IMR-90 (cell line): ENCODE measurements at places on chromosomes 13 and 19. TPM values are rescaled to one million over a fixed set of nuclear protein-coding genes. Genes with fewer than 3 reads are reported as not detected.

FBN3 gene
- not detected in 2 replicates for polyA plus RNA-seq

C1QTNF9B gene
- 0.79 and 1.1 TPM in 2 replicates for polyA plus RNA-seq

RNF225 gene
- 0.10 TPM in 1 of 2 replicates, not detected in the other for polyA plus RNA-seq

TFPT gene
- 17.1 and 20.9 TPM in 2 replicates for polyA plus RNA-seq

WASF3 gene
- 10.5 and 11.4 TPM in 2 replicates for polyA plus RNA-seq

ZNF442 gene
- 0.34 and 0.58 TPM in 2 replicates for polyA plus RNA-seq

ZSCAN1 gene
- polyA plus RNA-seq: 0.14 TPM in 1 of 2 replicates, not detected in the other

KCTD15 gene
- 19.6 and 22.5 TPM in 2 replicates for polyA plus RNA-seq

UGGT2 gene
- 19.6 and 21.4 TPM in 2 replicates for polyA plus RNA-seq

GRIN2D gene
- 0.23 and 0.24 TPM in 2 replicates for polyA plus RNA-seq

ZNF607 gene
- 0.76 and 1.2 TPM in 2 replicates for polyA plus RNA-seq

HSH2D gene
- polyA plus RNA-seq: not detected in 2 replicates

PSG5 gene
- 75.9 and 84.8 TPM in 2 replicates for polyA plus RNA-seq

ZNF382 gene
- polyA plus RNA-seq: 0.59 and 0.80 TPM in 2 replicates

LHB gene
- polyA plus RNA-seq: not detected in 2 replicates

CGB1 gene
- polyA plus RNA-seq: not detected in 2 replicates

PRKCG gene
- 0.04 TPM in 1 of 2 replicates, not detected in the other for polyA plus RNA-seq

CACNA1A gene
- 13.2 and 15.0 TPM in 2 replicates for polyA plus RNA-seq

PSG2 gene
- 0.29 and 0.31 TPM in 2 replicates for polyA plus RNA-seq
